ENCODE measurements at places on chromosomes 6 and 20. TPM values are rescaled to one million over a fixed set of nuclear protein-coding genes. Genes with fewer than 3 reads are reported as not detected.

The ARMH2 gene
- not detected for total RNA-seq

The SNX5 gene
- 90.8 TPM for total RNA-seq

The PLCB1 gene
- 0.59 TPM for total RNA-seq

The DOK5 gene
- 0.18 TPM for total RNA-seq

The MOXD1 gene
- total RNA-seq: 0.21 TPM

The SYS1 gene
- total RNA-seq: 29.1 TPM

The RPS6KA2 gene
- total RNA-seq: 4.1 TPM

The ADRM1 gene
- 194 TPM for total RNA-seq

The RFX6 gene
- not detected for total RNA-seq

The DEFB124 gene
- not detected for total RNA-seq

The FNDC1 gene
- 0.23 TPM for total RNA-seq

The LY6G5B gene
- 21.2 TPM for total RNA-seq

The ELOVL4 gene
- total RNA-seq: 0.41 TPM

The COL11A2 gene
- total RNA-seq: 0.57 TPM

The EYA2 gene
- total RNA-seq: 1.9 TPM

The RIPPLY2 gene
- 6.5 TPM for total RNA-seq

The FOXC1 gene
- total RNA-seq: 6.7 TPM

The NOX3 gene
- not detected for total RNA-seq

The MLN gene
- total RNA-seq: not detected

The KDM1B gene
- 27.1 TPM for total RNA-seq

The LINC00237 gene
- total RNA-seq: not detected

The TRIM10 gene
- not detected for total RNA-seq

The PRKN gene
- total RNA-seq: 0.46 TPM

The PPIL1 gene
- total RNA-seq: 44.1 TPM

The FGD2 gene
- 0.10 TPM for total RNA-seq

The MAPK13 gene
- total RNA-seq: 2.5 TPM

The HLA-DPB1 gene
- 0.64 TPM for total RNA-seq

The F13A1 gene
- 0.26 TPM for total RNA-seq

The NFATC2 gene
- 10.6 TPM for total RNA-seq

The SLPI gene
- 0.74 TPM for total RNA-seq

The PSORS1C2 gene
- not detected for total RNA-seq

The RIN2 gene
- 25.0 TPM for total RNA-seq

The EPM2A gene
- total RNA-seq: 5.7 TPM

The PEX3 gene
- total RNA-seq: 16.5 TPM

The TMC2 gene
- total RNA-seq: not detected

The ZNF831 gene
- total RNA-seq: 0.03 TPM

The DEFB116 gene
- not detected for total RNA-seq

The SPAG4 gene
- total RNA-seq: 17.6 TPM

The B3GAT2 gene
- 0.05 TPM for total RNA-seq

The MATN4 gene
- total RNA-seq: 0.15 TPM

The HRH3 gene
- 0.10 TPM for total RNA-seq

The TBXT gene
- not detected for total RNA-seq

The SLC35D3 gene
- not detected for total RNA-seq

The TMEM74B gene
- total RNA-seq: 1.1 TPM

The NEURL2 gene
- 3.0 TPM for total RNA-seq

The ZC3H12D gene
- total RNA-seq: 0.26 TPM

The GUCA1A gene
- not detected for total RNA-seq

The TCF15 gene
- total RNA-seq: not detected
